ENCODE measurements at places on chromosomes 1 and 21.

DNA sequence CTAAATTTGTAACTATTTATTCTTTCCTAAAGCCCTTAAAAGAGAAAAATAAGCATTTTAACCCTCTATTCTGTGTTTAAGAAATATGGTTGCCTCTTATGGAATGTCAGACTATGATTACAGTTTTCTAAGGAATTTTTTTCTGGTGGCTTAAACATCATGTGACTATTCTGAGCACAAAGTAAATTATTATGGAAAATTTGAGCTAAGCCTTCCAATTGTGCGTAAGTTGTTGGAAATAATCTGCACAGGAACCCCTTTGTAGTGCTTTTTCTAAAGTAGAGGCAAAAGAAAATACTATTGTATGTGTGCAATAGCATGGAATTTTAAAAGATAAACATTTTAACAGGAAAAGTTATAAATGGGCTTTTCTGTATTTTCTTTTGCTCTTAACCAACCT, 254.8 kb downstream of the PBX1 start:
- no peak for DNase-seq

DNA sequence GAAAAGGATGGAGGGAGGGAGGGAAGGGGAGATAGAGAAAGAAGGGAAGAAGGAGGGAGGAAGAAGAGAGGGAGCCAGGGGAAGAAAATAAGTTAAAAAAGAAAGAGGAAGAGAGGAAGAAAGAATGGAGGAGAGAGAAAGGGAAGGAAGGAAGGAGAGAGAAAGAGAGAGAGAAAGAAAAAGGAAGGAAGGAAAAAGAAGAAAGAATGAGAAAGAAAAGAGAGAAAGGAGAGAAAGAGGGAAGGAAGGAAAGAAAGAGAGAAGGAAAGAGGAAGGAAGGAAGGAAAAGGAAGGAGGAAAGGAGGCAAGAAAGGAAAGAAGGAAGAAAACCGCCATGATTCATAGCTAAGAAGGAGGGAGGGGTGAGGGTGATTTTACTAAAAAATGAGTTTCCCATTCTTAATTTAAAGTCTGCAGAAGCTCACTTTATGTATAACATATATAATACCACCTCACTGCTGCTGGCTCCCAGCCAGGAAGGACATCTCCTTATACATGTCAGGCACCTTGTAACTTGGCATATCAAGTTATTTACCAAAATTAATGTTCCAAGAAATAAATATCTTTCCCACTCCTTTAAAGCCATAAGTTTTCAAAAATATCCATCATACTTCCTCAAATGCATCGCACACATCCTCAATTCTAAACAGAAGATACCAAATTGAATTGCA, 46.0 kb upstream of the OLIG2 start:
- DNase-seq, result no peak

DNA sequence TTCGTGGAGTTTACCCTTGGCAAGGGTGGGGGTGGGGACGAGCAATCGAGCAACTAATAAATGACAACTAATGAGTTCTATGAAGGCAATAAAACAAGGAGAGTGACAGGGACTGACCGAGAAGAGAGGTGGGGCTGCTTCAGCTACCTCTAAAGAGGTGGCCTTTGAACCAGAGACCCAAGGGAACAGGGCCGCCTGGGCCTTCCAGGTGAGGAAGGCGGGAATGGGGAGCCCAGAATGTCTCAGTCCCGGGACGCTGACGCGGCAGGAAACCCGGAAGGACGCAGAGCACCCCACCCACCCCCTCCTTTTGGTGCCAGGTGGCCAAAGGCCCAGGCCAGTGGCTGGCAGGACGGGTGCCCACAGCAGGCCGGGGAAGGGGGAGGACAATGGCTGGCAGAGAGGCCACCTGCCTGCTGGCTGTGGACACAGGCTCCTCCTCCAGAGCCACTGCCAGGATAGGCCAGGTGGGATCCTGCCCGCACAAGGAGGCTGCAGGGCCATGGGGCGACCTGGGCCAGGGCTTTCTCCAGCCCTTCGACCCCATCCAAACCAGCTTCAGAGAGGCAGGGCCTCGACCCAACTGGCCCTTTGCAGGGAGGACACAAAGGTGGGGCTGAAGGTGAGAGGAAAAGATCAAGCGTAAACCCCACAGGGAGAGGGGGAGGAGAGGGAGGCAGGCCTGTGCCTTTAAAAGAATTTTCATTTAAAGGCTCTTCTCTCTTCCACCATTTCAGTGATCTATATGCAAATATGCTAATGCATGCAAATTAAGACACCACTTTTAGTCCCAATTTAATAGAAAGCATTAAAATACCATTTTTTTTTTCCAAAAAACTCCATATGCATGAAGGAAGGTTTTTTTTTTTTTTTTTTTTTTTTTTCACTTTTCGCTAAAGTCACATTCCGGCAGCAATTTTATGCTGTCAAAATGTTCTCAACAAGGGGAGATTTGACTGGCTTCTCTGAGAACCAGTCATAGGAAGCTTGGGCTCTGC, 58.1 kb downstream of the CASZ1 start:
- no peak for DNase-seq

DNA sequence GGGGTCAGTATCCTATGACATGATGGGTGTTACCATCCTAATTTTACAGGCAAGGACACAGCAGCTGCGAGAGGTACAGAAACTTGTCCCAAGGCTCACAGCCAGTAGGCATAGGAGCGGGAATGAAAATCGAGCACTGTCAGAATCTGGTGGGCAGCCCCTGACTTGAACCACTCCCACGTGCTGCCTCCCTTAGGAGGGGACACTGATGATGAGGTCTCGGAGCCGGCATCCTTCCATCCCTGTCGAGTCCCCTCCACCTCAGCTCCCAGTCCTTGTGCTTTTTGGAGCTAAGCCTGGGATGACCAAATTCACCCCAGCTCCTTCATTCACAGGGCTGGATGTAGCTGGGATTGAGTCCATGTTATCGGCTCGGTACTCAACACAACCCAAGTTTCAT, 49.0 kb downstream of the B3GALT5 start:
- DNase-seq, result no peak

DNA sequence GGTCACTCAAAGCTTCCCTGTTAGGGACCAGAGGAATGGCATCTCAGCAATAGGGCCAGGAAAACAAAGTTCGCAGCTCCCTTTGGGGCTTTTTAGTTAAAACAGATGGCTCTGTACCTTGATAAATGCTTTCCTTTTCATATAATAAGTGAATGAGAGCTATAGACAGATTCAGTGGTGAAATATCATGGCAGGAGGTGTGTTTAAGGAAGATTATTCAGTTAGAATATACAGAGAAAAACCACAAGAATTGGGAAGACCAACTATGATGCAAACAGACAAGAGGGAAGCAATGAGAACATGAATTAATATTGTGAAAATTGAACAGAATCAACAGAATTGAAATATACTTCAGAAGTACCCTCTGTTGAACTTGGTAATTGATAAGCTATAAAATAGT, 379.4 kb downstream of the PLPP3 start:
- DNase-seq, result no peak

GRCh38 chr21:26082549-26082948, 88.0 kb downstream of the APP start:
- no peak for DNase-seq

- peak; percentile 13 for DNase-seq
Measured at GRCh38 chr1:110783292-110783918, 89.5 kb upstream of the CD53 start.

GRCh38 chr1:110548381-110548780, 29.4 kb upstream of the KCNA10 start:
- DNase-seq, result no peak

DNA sequence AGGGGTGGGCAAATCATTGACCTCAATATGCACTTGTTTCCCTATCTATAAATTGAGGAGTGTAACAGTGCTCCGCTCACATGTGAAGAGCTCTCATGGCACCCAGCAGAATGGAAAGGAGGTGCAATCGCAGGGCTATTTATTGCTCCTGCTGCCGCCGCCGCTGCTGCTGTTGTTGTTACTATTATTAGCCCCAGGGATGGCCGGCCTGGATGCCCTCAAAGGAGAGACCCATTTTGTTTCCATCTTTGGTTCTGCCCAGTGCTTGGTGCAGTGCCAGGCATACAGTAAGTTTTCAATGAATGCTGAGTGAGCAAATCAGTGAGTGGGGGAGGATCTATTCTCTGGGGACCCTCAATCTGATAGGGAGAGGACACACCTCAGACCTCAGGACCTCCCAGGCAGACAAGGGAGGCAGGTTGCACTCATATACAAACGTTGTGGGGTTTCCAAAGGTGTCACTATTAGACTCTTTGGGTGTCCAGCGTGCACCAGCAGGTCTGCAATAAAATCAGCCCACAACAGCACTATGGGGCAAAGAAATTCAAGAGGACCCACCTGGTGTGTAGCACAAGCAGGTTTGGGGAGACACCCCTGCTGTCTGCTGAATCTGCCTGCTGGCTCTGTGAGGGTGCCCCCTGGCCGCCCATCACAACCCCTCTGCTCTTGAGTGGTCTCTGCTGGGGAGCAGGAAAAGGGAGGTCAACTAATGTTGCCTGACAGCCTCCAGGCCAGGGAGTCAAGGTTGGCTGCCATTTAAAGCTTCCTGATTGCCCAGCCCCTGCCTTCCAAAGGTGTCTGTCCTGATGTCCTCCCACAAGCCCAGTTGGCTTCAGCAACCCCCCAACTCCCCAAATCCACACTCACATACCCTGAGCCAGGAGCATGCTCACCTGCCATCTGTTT, 136.3 kb downstream of the ACTL8 start:
- no peak for DNase-seq

DNA sequence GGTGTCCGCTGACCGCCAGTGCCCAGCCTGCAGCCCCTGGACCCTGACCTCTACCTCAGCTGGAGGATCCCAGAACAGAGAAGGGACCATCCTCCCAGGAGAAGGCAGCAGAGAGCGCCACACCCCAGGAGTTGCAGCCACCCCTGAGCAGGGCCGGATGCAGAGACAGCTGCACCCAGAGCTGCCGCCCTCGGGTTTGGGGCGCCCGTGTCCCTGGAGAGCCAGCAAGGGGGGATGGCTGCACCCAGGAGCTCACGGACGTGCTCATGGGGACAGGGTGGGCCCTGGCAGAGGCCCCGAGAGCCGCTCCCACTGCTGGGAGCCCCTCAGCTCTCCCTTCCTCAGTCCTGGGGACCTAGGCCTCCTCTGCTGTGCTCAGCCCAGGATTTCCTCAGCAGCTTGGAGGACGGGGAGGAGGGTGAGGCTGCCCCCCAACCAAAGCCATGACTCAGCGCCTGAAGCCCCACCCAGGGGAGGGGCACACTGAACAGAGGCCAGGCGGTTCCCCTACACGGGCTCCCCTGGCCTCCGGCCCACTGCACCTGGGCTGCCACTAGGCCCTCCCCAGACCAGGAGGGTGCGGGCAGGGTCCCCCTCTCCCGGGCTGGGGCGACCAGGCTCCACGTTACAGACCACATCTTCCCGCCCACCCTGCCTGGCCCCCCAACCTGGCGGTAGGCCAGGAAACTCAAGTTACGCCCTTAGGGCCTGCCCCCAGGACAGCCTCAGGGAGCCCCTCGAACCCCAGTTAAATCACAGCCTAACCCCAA, 2.2 kb downstream of the ACAP3 start:
- DNase-seq, result peak; percentile 23

- DNase-seq, result no peak
Measured at GRCh38 chr1:177328251-177328650, 157.5 kb downstream of the BRINP2 start.

GRCh38 chr1:24915816-24916602, 14.1 kb downstream of the RUNX3 start:
- DNase-seq, result no peak

- DNase-seq, result no peak
Measured at GRCh38 chr21:45938453-45938755, 43.2 kb upstream of the COL6A1 start.

Data from stimulated activated CD4-positive, alpha-beta T cell treated with anti-CD3 and anti-CD28 coated beads, Interleukin-12 subunit alpha, Interleukin-12 subunit beta, amount 100 ng/mL, for 48 hours (primary cell).